ENCODE measurements at places on chromosomes 5 and 9.

GRCh38 chr5:38677636-38678035 is 121.2 kb upstream of the LIFR start:
- no peak for DNase-seq

GRCh38 chr5:173699966-173700365 is 83.5 kb upstream of the BOD1 start:
- no peak for DNase-seq

- no peak for DNase-seq
Measured at GRCh38 chr9:137765536-137765935, 112.0 kb upstream of the CACNA1B start.

DNA sequence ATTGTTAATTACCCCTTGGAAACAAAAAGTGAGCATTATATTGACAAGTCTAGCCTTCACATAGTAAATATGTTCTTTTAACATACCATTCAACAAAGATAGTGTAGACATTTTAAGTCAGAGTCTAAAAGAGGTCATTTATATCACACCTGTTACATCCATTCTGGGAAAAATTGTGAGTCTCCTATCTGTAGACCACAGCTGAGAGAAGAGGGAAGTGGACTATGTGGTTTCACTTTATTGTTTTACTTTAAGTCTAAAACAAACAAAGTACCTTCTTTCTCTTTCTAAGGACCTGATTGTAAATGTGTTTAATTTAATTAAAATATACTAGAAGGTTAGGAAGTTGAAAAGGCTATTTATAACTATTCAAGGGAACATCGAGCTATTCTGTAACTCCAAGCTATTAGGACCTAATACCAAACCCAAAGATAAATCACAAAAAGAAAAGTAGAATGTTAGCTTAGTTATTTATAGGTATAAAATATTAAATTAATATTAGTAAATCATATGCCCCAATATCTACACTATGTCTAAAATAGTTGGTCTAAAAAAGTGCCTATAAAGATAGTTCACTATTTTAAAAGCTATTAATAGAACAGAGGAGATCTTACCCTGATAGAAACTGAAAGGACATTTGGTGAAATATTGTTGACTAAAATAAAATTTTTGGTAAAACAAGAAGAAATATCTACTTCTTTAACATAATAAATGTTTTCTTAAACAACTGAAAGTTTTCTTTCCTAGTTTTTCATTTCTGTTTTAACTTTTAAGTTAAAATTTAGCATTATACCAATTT is 134.9 kb downstream of the TMEM167A start:
- DNase-seq, result no peak

DNA sequence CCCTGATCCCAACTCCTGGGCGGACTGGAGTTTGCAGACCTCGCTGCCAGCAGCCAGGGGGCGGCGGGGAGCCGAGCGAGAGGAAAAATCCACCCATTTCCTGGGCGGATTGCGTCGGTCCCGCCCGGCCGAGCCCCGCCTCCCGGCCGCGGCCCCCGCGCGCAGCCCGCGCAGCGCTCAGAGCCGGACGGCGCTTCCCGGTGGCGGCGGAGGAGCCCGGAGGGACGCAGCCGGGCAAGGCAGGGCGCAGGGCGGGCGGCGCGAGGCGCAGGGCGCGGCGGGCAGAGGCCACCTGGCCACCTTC is at the start of gene OLFM1:
Gene OLFM1, plus strand, starts transcription at position 180 of the 304 bp plus-strand sequence. CDS start 322 bp downstream, outside the sequence.
- DNase-seq, result peak; percentile 11

DNA sequence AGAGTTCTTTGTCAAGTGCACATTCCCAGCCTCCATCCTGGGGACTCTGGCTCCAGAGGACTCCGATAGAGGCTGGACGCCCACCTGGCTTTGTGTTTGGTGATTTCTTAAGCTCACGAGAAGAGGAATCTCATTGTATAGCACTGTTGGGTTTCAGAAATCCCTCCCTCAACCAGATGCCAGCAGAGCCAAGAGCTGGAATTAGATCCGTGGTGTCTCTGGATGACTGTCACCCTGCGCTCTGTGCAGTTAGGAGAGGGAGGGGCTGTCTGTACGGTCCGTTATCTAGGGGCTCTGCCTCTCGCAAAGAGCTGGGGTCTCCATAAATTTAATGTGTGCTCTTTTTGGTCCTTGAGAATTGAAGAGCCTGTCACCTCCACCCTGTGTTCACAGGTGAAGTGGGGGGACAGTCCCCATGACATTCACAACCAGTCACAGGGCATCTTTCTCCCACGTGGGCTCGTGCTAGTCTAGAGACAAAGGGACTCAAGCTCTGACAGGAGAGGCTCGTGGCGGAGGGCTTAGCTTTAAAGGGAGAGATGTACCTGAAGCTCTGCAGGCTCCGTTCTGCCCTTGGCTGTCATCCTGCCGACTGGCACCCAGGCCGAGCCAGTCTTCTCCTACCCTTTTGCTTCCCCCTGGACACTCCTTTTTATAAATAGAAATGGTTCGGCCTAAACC is 41.4 kb downstream of the FAM78A start:
- DNase-seq, result no peak

DNA sequence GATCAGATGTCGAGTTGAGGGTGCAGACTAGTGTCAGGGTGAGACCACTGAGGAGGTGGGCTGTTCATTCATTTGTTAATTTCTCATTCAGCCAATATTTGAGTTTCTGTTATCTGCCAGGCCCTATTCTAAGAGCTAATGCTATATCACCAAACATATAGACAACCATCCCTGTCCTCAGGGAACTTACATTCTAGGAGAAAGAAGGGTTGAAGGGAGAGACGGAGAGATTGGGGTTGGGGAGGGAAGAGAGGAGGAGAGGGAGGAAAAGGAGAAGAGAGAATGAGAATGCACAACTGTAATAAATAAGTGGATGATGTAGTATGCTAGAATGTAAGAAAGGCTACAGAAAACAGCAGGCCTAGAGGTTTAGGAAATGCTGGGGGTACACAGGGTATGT is 129.9 kb upstream of the PITX1 start:
- DNase-seq, result no peak

- DNase-seq, result no peak
Measured at GRCh38 chr9:23746317-23746716, 79.7 kb downstream of the ELAVL2 start.

GRCh38 chr5:116992681-116993080 is 418.1 kb upstream of the SEMA6A start:
- DNase-seq, result no peak

- no peak for DNase-seq
Measured at GRCh38 chr5:74028976-74029375, 403.0 kb downstream of the ARHGEF28 start.

DNA sequence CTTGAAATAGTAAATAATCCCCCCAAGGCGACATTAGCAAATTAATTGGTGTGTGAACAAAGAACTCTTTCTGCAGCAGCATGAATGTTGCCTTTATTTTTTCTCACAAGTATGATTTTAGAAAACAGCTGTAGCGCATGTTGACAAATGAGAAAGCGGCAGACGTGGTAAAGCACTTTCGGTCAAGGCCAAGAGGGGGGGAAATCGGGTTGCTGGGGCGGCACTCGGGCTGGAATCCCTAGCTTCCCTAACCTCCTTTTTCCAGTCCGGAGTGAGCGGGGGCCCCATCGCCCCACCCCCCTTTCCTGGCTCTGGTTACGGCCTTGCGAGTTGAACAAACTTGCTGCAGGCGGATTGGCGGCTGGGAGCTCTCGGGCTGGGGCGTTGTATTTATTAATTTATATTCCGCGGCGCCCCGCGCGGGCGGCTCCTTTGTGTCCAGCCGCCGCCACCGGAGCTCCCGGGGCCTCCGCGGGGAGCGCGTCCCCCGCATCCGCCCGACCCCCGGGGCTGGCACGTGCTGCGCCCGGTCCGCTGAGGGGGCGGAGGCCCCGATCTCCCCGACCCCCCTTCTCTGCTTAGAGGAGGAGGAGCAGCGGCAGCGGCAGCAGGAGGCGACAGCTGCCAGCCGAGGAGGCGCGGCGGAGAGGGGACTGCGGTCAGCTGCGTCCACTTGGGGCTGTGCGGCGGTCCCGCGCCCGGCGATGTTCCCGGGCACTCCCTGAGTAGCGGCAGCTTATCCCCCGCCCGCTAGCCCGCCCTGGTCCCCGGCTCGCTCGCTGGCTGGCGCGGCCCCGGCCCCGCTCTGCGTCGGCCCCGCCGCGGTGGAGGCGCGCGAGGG is at the start of gene RHOBTB3:
Gene RHOBTB3, plus strand, starts transcription at position 607 of the 841 bp plus-strand sequence. CDS start 347 bp downstream, outside the sequence.
- DNase-seq, result peak; percentile 72

DNA sequence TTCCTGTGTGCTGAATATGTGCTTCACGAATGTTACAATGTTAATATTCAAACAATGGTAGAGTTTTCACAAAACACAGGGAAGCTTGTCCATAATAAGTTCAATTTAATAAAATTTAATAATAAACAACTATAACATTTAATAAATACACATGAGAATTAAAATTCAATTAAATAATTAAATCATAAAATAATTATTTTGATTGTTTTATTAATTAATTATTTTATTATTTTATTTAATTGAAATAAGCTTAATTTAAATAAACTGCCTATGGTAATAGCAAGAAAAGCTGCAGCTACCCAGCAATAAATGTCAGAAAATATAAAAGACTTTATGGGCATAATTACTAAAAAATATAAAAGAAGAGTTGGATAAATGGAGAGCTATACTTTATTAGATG is 149.0 kb upstream of the NFIB start:
- DNase-seq, result no peak

GRCh38 chr9:19976226-19976625 is 187.4 kb upstream of the SLC24A2 start:
- no peak for DNase-seq

GRCh38 chr9:133864011-133864410 is 125.9 kb upstream of the SARDH start:
- DNase-seq, result no peak

- no peak for DNase-seq
Measured at GRCh38 chr9:132487351-132487791, 77.4 kb downstream of the CFAP77 start.

DNA sequence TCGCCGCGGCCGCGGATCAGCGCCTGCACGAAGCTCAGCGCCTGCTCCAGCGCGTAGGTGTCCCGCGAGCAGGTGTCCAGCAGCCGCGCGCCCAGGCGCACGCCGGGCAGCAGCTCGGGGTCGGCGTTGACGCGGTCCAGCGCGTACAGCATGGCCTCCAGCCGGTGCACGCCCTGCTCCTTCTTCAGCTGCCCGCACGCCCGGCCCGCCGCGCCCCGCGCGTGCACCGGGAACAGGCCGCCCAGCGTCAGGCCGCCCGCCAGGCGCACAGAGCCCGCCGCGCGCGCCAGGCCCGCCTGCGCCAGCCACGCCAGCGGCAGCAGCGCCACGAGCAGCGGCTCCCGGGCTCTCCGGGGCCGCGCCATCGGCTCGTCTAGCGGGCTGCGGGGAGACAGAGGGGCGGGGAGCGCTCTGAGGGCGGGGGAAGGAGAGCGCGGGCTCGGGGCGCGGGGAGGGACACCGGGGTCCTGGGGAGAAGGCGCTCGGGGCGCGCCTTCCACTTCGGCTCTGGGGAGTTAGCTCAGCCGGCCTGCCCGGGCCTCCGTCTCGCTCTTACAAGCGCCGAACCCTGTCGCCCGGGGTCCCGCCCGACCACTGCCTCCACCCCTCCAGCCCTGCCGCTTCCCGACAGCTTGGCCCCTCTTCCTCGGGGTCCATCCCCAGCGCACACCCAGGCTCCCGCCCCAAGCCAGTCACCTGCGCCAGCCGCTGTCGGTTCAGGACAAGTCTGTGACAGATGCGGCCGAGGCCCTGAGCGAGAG is at the start of gene GRM6:
Gene GRM6, minus strand, starts transcription at position 741 of the 761 bp plus-strand sequence. Its CDS starts 376 bp downstream, at position 365.
- DNase-seq, result no peak

DNA sequence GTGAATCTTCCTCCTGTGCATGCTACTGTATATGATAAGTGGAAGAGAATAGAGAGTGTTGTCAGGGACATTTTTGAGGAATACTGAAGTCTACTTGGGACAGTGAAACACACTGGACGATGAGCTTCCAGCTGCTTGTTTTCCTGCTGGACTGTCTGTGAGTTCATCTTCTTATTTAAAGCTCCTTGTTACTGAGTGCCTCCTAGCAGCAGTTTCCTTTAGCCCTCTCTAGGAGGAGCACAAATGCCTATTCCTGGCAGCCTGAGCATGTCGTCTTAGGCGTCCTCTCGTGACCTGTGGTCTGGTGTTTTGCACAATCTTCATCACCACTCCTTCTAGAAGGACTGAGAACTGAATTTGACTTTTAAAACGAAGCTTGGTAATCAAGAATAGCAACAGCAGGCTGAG is 43.8 kb downstream of the ANKRD33B start:
- DNase-seq, result no peak

- no peak for DNase-seq
Measured at GRCh38 chr5:155605920-155606319, 592.4 kb downstream of the KIF4B start.

- DNase-seq, result no peak
Measured at GRCh38 chr5:1515311-1515920, 8.3 kb downstream of the LPCAT1 start.

DNA sequence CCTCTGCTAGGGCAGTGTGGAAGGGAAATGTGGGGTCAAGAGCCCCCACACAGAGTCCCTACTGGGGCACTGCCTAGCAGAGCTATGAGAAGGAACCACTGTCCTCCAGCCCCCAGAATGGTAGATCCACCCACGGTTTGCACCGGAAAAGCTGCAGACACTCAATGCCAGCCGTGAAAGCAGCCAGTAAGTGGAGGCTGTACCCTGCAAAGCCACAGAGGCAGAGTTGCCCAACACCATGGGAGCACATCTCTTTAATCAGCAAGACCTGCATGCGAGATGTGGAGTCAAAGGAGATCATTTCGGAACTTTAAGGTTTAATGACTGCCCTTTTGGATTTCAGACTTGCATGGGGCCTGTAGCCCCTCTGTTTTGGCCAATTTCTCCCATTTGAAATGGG is 52.2 kb downstream of the GKAP1 start:
- DNase-seq, result no peak

DNA sequence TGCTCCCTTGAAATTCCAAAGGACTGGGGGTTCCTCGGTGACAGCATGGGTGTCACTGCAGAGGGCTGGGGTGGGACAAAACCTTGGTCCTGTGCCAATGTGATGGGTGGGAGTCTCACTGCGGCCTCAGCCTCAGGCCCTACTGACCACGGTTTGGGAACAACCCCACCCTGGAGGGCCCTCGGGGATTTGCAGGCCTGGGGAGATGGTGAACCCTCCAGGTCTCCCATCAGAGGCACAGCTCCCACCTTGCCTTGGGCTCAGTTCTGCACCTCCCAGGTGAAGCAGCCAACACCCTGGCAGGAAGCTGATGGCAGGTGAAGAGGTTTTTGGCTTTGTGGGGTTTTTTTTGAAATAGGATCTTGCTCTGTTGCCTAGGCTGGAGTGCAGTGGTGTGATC is 286.8 kb downstream of the PBX3 start:
- no peak for DNase-seq

GRCh38 chr9:78062710-78063109 is 31.1 kb upstream of the GNAQ start:
- no peak for DNase-seq

GRCh38 chr9:136275655-136276429 is 28.1 kb downstream of the CCDC187 start:
- DNase-seq, result no peak

GRCh38 chr5:43192558-43193180 is 644 bp downstream of the NIM1K start:
- DNase-seq, result no peak

All from non-pigmented ciliary epithelial cell (primary cell).